ENCODE measurements at places on chromosomes 2 and 18. TPM values are rescaled to one million over a fixed set of nuclear protein-coding genes. Genes with fewer than 3 reads are reported as not detected.

SPDYA gene
- total RNA-seq, result 5.2 TPM

ELOA2 gene
- total RNA-seq, result not detected

- DNase-seq, result no peak
Measured at GRCh38 chr2:163733301-163733938, 2.4 kb downstream of the FIGN start.

DNA sequence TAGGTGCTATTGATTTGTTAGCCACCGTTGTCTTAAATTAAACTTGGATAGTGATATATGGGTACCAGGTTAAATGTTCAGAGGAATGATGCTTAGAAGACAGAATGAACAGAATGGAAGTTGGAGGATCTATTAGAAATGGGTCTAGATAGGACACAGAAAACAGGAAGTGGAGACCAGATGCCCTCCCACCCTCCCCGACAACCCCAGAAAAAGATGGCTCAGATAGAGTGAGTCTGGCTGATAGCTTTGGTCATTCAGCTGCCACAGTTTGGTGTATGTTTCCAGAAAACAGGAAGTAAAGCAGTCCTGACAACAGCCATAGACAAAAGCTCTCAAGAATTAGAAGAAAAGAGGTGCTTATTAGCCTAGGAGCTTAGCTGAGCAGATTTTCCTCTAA is 71.5 kb upstream of the DSG1 start:
- DNase-seq, result no peak

DNA sequence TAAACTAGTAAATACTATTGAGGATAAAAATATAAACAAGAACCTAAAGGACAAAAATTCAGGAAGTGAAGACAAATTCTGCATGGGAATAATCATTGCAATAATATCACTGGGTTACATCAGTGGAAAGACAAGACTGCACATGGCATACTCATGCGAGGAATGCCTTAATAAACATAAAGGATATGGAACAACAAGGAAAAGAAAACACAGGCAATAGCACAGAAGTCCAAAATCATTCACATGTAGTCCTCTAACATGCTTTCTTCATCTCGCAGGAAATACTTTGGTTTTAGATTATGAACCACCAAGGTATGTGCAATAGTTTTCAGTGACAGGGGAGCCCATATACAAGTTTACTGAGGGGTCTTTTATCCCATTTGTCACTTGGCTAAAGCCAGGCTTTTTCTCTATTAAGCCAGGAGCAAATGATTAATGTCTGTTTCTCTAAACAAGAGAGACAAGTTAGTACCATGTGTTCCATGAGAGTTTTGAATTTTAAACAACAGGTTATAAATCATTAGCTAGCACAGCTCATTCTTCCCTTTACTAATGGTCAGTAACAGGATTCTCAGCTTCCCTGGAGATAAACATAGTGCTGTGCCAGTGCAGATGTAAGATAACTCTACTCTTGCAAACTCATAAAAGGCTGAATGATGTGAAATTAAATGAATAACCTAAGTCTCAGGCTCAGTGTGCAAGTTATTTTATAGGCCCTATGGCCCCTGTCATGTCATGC is 353.6 kb upstream of the FSIP2 start:
- DNase-seq, result no peak

GRCh38 chr2:196468394-196468793 is 171.1 kb upstream of the CCDC150 start:
- no peak for DNase-seq

VIT gene
- 56.5 TPM for total RNA-seq

- DNase-seq, result no peak
Measured at GRCh38 chr2:98281607-98282006, 64.6 kb upstream of the CNGA3 start.

DNA sequence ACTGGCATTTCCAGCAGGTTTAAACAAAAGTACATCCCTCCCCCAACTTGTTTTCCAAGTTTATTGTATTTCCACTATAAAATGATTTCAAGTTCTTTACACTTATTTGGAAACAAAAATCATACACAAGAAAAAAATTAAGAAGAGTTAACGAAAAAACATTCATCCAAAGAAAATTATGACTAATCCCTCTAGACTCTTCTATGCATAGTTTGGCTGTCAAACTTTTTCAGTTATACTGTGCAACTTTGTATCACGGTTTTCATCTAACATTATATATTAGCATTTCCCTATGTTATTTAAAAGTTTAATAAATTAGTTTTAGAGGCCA is 627 bp downstream of the WDCP start:
- no peak for DNase-seq

GRCh38 chr2:217711188-217711587 is 291.6 kb downstream of the TNS1 start:
- DNase-seq, result no peak

DNA sequence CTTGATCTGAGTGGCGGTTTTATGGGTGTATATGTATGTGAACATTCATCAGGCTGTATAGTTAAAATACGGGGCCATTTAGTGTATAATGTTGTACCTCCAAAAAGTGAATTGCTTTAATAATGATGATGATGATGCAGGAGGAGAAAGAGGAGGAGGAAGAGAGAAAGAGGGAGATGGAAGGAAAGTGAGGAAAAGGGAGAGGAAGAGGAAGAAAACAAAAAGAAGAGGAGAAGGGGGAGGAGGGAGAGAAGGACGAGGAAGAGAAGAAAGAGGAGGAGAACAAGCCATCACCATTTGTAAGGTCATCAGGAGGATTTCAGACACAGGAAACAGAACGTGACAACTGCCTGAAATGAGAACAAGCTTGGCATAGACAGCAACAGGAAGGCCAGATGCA is 168.4 kb upstream of the NCKAP5 start:
- DNase-seq, result no peak

SKOR2 gene
- total RNA-seq, result not detected

DNA sequence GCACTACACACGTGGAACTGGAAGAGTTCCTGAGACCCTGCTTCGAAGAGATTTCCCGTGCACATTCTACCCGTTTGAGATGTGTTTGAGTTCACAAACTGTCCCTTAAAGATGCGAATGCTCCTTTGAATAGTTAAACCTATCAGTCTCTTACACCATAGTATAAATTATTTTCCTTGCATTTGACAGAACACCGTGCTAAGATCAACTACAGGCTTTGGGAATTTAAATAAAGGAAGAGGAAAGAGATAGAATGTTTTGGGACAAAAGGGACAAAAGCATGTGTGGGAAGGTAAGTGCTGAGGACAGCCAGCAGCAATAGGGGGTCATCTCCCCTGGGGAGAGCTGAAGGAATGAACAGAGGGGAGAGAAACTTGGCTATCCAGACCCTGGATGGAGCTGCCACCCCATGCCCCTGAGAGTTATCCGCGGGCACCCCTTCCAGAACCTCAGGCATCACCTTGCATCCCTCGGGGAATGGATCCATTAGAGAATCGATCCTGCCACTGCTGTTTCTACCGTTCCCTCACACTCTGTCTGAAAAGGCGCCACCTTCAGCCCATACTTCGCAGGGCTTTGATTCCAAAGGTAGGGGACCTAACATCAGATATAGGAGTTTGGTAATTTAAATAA is 888 bp upstream of the ADCY3 start:
- no peak for DNase-seq

Data from vagina (tissue), 2 donors.